ENCODE measurements at places on chromosomes 7 and 10.

DNA sequence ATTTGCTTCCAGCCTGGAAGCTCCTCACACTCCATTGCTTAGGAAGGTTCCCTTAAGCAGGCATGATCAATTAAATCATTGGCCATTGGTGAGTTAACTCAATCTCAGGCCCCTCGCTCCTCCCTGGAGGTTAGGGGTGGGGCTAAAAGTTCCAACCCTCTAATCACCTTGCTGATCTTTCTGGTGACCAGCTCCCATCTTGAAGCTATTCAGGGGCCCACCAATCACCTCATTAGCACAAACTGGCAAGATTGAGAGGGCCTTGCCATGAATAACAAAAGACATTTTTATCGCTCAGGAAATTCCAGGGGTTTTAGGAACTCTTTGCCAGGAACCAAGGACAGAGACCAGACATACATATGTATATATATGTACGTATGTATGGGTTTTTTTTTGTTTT, 58.4 kb downstream of the AGK start:
- DNase-seq, result no peak

- no peak for DNase-seq
These were observed 326.0 kb downstream of the RPS24 start for GRCh38 chr10:78359640-78360091.

DNA sequence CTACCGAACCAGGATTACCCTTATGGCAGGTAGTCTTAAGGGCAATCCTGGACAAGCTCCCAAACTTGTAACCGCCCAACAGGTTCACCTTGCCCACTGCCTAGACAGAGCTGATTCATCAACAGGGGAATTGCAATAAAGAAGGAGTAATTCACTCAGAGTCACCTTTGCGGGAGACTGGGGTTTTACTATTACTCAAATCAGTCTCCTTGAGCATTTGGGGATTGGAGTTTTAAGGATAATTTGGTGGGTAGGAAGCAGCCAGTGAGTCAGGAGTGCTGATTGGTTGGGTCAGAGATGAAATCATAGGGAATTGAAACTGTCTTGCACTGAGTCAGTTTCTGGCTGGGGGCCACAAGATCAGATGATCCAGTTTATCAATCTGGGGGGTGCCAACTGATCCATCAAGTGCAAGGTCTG, 25.3 kb downstream of the HK1 start:
- no peak for DNase-seq

DNA sequence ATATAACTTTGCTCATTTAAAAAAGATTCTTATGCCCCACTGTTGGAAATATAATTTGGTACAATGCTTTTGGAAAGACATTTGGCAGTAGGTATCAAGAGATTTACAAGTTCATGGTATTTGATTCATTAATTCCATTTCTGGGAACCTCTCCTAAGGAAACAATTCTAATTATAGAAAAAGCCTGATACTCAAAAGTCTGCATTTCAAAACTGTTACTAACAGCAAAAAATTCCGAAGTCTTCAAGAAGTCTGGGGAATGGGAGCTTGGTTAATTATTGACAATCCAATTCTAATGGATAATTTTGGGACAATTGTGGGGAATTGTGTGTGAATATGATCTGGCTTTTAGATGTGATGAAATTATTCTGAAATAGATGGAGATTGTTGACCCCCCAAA, 59.6 kb downstream of the HDAC9 start:
- DNase-seq, result no peak

DNA sequence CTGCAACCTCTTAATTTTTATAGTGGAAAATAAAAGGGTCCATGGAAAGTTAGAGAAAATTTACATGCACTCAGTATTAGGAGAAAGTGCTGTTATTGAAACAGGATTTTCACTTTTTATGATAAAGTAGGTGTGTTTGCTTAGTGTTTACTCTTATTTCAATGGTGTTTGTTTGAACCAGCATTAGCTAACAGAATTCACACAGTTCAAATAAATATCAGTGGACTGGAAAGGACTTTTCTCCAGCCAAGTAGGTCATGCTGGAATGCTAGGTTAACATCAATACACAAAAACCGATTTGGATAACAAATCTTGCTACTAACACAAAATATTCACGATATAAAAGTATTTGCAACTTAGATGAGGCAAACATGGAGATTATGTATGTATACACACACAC, 49.4 kb upstream of the BET1 start:
- DNase-seq, result no peak

Measured in Jurkat, Clone E6-1 (cell line).